Body of pancreas (tissue), 4 donors: ENCODE measurements at places on chromosomes 1 and 21. TPM values are rescaled to one million over a fixed set of nuclear protein-coding genes. Genes with fewer than 3 reads are reported as not detected.
A peak's percentile ranks its signal among the peaks of the same experiment; 100 is the strongest.

GRCh38 chr21:45590246-45590725, 48.0 kb upstream of the SLC19A1 start:
- H3K27me3 ChIP-seq = no peaks in the 10 kb centered on the region
- no peak overlapping the region for H3K27ac ChIP-seq
- peak; percentile 66 for DNase-seq
- H3K36me3 ChIP-seq = no peaks in the 10 kb centered on the region
- peak overlapping the region; percentile 45 for H3K4me3 ChIP-seq

PALMD gene
- total RNA-seq = 13.5 TPM

DNA sequence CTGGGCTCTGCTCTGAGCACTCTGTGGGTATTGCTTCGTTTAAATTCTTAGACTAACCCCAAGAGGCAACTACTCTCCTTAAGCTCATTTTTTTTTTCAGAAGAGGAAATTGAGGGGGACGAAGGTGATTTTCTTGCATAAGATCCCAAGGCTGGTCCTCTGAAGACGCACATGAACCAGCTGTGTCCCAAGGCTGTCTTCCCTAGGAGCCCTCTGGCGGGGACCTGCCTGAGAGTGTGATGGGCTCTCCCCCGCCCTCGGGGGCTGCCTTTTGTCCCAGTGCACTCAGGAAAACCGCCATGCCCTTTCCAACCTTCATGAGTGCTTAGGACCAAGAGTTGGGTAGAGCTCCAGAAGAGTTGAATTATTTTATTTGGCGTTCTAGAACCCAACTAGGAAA, 21.7 kb downstream of the UMODL1 start:
- H3K36me3 ChIP-seq = no peaks in the 10 kb centered on the region
- H3K27me3 ChIP-seq = no peaks in the 10 kb centered on the region
- H3K27ac ChIP-seq = no peak overlapping the region
- no peaks in the 10 kb centered on the region for H3K4me1 ChIP-seq
- no peak overlapping the region for H3K4me3 ChIP-seq

SPRR2F gene
- total RNA-seq = not detected

DNA sequence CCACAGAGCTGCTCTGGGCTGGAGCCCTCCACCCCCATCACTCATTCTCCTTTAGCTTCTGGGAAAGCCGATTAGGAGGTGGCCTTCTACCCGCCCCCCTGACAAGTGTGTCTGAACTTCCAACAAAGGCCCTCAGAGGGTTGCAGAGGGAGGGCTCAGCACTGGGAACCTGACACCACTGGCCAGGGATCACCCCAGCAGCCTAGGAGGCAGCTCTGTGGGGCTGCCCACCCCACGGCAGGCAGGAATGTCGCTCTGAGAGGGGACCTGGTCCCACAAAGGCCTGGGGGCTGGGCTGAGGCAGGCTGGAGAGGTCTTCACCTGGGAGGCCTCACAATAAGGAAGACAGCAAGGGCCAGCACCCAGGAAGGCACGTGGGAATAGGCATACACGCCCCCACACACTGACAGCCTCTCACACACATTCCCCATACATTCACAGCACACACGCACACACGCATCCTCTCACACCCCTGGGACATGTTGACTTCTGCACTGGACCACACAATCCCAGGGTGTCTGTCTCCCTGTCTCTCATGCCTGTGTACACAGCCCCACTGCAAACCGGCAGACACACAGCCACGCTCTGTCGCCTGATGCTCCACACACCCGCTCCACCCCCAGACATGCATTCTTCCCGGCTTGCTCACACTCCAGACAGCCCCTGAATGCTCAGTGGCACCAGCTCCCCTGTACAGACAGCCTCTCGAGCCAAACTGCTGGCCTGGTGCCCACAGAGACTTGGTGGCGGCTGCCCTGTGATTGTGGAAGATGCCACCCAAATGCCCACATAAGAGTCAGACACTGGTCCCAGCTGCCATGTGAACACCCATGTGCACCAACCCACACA, 30.7 kb downstream of the DMBX1 start:
- H3K27me3 ChIP-seq = no peaks in the 10 kb centered on the region
- no peak for DNase-seq
- H3K4me3 ChIP-seq = no peak overlapping the region
- H3K4me1 ChIP-seq = peaks cover 27% of the 10 kb centered on the region

XKR8 gene
- 14.5 TPM for total RNA-seq

DNA sequence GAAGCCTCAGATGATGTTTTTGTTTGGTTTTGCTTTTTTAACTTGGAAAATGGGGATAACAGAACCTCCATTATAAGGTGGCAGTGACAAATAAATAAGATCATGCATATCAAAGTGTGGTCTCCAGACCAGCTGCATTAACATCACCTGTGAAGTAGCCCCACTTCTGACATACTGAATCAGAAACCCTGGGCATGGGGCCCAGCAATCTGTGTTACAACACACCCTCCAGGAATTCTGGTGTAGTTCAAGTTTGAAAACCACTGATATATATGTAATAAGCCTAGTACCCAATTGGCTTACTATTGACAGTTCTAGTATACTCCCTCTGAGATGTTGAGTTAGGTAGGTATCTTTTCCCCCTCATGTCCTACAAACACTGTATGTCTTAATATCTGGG, 24.1 kb upstream of the RNF19B start:
- H3K27ac ChIP-seq = no peak overlapping the region
- DNase-seq = no peak
- H3K27me3 ChIP-seq = no peaks in the 10 kb centered on the region
- peaks cover 18% of the 10 kb centered on the region for H3K4me1 ChIP-seq

RHCE gene
- not detected for total RNA-seq

DNA sequence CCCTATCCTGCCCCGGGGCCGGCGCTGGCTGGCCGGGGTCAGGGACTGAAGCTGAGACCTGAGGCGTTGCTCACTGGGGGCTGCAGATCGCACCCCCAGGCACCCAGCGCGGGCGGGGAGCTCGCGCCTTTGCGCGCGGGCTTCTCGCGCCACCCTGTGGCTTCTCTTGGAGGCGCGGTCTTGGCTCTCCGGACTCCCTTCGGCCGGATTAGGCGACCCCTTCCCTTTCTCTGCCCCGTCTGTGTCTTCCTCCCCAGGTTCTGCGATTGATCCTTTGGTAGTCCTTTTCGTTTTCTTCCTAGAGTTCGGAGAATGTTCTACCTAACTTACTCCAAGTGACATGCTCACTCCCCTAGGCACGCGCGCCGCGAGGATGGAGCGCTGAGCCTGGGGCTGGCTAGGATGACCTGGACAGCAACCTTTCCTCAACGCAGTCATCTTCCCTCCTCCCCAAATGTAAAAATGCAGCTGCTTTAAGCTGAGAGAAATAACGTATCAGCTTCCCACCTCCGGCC, 495 bp upstream of the NTRK1 start:
- H3K36me3 ChIP-seq = no peaks in the 10 kb centered on the region
- H3K4me1 ChIP-seq = peaks cover 33% of the 10 kb centered on the region
- DNase-seq = peak; percentile 38
- peaks cover 8% of the 10 kb centered on the region for H3K27me3 ChIP-seq

ERO1B gene
- 136 TPM for total RNA-seq

DNA sequence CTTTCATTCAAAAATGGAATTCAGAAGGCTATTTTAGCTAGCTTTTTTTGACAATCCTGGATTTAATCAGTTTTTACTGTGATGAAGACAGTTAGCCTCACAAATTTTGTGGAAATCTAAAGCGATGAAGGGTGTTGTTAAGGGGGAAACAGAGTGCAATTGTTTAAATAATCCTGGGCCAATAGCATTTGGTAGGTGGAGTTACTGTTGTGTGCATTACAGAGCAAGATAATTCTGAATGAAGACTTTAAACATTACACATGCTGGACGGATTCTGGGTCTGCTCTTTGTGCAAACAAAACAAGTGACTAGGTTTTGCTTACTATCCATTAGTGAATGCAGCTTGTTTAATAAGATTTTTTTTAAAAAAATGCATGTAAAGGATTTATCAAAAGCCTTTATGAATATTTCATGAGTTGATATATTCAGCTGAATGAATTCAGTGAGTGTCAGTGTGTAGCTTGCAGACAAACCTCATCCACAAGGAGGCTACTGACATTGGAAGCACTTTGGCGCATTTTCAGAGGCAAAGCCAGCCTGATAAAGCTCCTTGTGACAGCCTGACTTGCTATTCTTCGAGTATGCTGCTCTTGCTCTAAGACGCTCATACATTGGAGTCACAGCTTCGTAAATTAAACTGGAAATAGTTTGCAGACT, 199.6 kb downstream of the PDE4B start:
- H3K27ac ChIP-seq = no peak overlapping the region
- H3K27me3 ChIP-seq = no peaks in the 10 kb centered on the region
- no peak for DNase-seq

DNA sequence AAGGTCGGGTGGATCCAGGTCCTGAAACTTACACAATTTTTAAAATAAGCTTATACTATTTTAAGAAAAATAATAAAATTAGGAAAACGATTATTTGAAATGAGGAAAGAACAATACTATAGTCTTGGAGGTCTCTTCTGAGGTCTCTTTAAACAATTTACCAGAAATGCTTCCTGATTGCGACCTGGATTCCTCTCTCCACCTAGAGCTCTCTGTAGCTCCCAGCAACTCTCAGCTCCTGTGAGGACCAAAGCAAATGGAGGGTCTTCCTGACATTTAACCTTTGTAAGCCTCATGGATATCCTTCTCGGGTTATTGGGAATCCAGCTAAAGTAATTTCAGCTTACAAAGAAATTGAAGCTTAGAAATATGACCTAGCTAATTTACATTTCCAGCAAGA, 886 bp downstream of the BTBD8 start:
- no peak overlapping the region for H3K27ac ChIP-seq
- no peak for DNase-seq
- H3K36me3 ChIP-seq = no peaks in the 10 kb centered on the region
- peaks cover 5% of the 10 kb centered on the region for H3K4me1 ChIP-seq
- no peaks in the 10 kb centered on the region for H3K27me3 ChIP-seq
- H3K4me3 ChIP-seq = peak overlapping the region; percentile 64

CLEC20A gene
- total RNA-seq = not detected

DNA sequence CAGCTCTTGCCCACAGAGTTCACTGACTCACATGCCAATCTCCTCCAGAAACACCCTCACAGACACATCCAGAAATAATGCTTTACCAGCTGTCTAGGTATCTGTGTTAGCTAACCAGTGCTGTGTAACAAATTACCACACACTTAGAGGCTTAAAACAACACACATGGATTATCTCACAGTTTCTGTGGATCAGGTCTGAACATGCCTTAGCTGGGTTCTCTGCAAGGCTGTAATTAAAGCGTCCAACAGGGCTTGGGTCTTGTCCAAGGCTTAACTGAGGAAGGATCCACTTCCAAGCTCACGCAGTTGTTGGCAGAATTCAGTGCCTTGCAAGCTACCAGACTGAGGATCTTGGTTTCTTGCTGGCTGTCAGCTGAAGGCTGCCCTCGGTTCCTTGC, 92.5 kb upstream of the RGS4 start:
- H3K27ac ChIP-seq = no peak overlapping the region
- no peaks in the 10 kb centered on the region for H3K36me3 ChIP-seq
- no peaks in the 10 kb centered on the region for H3K27me3 ChIP-seq
- H3K4me1 ChIP-seq = no peaks in the 10 kb centered on the region

PRDM16 gene
- 15.2 TPM for total RNA-seq

- no peaks in the 10 kb centered on the region for H3K4me1 ChIP-seq
- no peak for DNase-seq
These were observed 108.8 kb downstream of the SYF2 start for GRCh38 chr1:25123551-25123950.

AMY1A gene
- total RNA-seq = not detected

EPHA8 gene
- total RNA-seq = 0.66 TPM

DNA sequence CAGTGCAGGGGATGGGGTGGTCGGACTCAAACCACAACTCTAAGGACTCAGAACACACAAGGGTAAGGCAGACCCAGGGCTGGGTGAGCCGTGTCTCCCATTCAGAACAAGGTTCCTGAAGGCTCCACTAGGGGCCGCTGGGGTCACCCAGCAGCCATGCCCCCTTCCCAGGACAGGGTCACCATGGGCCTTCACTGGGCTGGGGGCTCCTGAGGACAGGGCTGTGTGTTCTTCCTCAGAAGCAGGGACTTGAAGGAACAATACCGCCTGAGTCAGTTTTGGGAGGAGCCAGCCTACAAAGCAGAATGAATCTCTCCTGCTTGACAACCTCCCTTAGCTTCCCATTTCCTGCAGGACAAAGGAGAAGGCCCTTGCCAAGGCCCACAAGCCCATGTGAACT, 15.4 kb downstream of the RIMS3 start:
- H3K4me3 ChIP-seq = no peak overlapping the region
- H3K36me3 ChIP-seq = no peaks in the 10 kb centered on the region
- H3K27ac ChIP-seq = no peak overlapping the region
- peaks cover 9% of the 10 kb centered on the region for H3K4me1 ChIP-seq
- H3K27me3 ChIP-seq = no peaks in the 10 kb centered on the region
- DNase-seq = no peak

TRIM58 gene
- 0.99 TPM for total RNA-seq

GRCh38 chr1:97200595-97200994, 479.0 kb downstream of the PTBP2 start:
- H3K4me3 ChIP-seq = no peak overlapping the region
- H3K27me3 ChIP-seq = no peaks in the 10 kb centered on the region
- H3K4me1 ChIP-seq = no peaks in the 10 kb centered on the region
- DNase-seq = no peak
- H3K36me3 ChIP-seq = no peaks in the 10 kb centered on the region

TYW3 gene
- 8.6 TPM for total RNA-seq

GRCh38 chr1:204431310-204432184, 19.9 kb upstream of the PPP1R15B start:
- H3K4me3 ChIP-seq = no peak overlapping the region
- no peak overlapping the region for H3K27ac ChIP-seq
- H3K36me3 ChIP-seq = no peaks in the 10 kb centered on the region
- H3K4me1 ChIP-seq = no peaks in the 10 kb centered on the region

DNA sequence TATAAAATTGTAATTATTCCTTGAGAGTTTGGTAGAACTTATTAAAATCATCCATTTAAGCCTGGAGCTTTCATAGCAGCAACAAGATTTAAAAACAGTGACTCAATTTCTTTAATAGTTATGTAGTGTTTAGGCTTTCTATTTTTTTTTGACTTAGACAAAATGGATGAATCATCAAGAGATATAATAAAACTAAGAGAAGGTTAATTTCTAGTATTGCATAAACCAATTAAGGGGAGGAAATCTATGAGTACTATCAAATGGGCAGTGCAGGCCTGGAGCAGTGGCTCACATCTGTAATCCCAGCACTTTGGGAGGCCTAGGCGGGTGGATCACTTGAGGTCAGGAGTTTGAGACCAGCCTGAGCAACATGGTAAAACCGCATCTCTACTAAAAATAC, 416.3 kb upstream of the USP24 start:
- H3K4me3 ChIP-seq = no peak overlapping the region
- no peak overlapping the region for H3K27ac ChIP-seq
- no peaks in the 10 kb centered on the region for H3K36me3 ChIP-seq
- no peaks in the 10 kb centered on the region for H3K27me3 ChIP-seq
- no peaks in the 10 kb centered on the region for H3K4me1 ChIP-seq

GRCh38 chr1:174874331-174875053, 125.3 kb upstream of the CACYBP start:
- no peaks in the 10 kb centered on the region for H3K27me3 ChIP-seq
- peaks cover 9% of the 10 kb centered on the region for H3K4me1 ChIP-seq
- DNase-seq = no peak
- H3K36me3 ChIP-seq = no peaks in the 10 kb centered on the region
- H3K27ac ChIP-seq = peak overlapping the region; percentile 83
- no peak overlapping the region for H3K4me3 ChIP-seq

- no peak overlapping the region for H3K27ac ChIP-seq
- DNase-seq = no peak
- H3K4me1 ChIP-seq = no peaks in the 10 kb centered on the region
- H3K27me3 ChIP-seq = no peaks in the 10 kb centered on the region
- H3K36me3 ChIP-seq = no peaks in the 10 kb centered on the region
These were observed 29.9 kb upstream of the ACTL8 start for GRCh38 chr1:17725084-17725719.

TPTE gene
- total RNA-seq = not detected

- H3K4me3 ChIP-seq = no peak overlapping the region
- H3K36me3 ChIP-seq = no peaks in the 10 kb centered on the region
- no peaks in the 10 kb centered on the region for H3K4me1 ChIP-seq
- no peak overlapping the region for H3K27ac ChIP-seq
- DNase-seq = no peak
- no peaks in the 10 kb centered on the region for H3K27me3 ChIP-seq
These were observed 8.5 kb downstream of the CHRNB2 start for GRCh38 chr1:154575951-154576566.

NIBAN1 gene
- total RNA-seq = 51.1 TPM
